ENCODE measurements at places on chromosomes 5 and 9.

DNA sequence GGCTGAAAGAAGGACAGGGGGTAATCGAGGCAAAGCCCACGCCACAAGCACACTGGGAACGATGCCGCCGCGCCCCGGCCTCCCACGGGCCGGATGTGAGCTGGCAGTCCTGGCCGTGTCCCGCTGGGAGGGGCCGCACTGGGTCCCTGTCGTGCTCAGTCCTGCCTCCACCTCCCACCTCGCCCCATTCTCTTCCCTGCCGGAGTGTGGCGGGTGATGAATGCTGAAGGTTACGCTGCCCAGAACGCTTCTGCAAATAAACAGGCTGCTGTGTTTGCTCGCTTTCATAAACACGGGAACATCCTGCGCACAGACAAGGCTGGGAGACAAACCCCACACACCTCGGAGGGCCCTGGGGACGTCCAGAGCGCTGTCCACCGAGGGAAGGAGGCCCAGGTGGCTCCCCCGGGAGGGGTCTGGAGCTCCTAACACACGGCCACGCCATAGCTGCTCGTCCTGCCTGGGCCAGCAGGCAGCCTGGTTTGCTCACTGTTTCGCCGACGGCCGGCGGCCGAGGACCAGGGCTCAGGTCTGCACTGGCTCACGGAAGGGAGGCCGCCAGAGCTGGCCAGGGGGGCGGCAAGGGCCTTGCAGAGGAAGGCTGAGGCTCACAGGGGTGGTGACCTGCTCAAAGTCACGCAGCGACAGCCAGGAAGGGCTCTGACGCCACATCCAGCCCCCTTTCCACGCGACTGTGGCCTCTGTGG, 2.3 kb downstream of the DNLZ start:
- DNase-seq: no peak

GRCh38 chr5:132767150-132767549, 9.9 kb downstream of the SEPTIN8 start:
- no peak for DNase-seq

DNA sequence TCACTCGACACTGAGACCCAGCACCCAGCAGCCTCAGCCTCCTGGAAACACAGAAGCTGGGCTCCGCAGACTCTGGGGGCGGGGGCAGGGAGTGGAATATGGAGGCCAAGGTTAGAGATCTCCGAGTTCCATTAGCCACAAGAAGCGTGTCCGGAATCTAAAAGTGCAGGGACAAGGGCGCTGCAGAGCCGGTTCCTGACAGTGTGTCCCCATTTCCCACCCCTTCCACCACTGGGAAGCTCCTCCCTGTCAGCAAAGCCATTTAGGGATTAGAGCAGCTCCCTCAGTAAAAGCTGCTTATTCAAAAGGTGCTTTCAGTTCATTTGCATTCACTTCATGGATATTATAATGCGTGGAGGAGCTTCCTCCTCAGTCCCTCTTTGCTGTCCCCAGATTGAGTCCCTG, 74.1 kb upstream of the HSPA9 start:
- DNase-seq: no peak

GRCh38 chr5:98031926-98032325, 741.5 kb upstream of the RGMB start:
- no peak for DNase-seq

DNA sequence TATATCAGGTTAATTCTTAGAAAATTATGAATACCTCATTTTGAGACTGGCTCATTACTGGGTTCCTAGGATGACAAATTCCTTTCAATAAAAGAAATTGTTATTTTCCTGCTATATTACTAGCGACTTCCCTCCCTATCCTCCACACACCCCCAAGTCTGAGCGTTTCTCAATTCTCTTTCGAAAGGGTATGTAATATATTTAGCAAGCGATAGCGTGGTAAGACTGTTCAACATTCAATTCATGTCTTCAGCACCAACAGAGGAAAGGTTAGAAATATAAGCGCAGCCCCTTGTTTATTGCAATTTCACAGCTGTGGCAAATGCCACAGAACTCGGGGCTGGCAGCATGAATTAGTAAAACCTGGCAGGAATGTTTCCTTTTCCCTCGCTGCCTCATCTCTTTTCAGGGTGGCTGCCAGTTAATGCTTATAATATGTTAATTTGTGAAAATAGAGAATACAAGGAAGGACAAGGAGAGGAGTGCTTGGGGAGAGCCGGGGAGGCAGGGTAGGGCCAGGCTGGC, 152.7 kb upstream of the TBCA start:
- DNase-seq: no peak

DNA sequence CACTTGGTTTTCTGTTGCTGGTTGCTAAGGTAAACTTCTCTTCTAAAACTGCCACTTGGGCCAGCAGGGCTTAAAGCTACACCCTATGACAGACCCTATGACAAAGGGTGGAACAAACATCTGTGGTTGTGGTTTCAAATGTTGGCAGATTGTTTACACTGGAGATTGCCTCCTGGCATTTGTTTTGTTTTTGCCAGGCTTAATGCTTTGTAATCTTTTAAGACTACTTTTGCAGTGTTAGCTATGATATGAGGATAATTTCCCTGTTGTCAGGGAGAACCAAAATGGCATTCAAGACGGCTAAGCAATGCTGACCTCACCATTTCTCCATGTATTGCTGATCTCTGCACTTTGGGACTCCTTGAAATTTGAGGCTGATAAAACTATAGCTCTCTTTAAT, 50.3 kb downstream of the MAMDC2 start:
- no peak for DNase-seq

GRCh38 chr9:1871626-1872419, 143.3 kb upstream of the SMARCA2 start:
- no peak for DNase-seq

DNA sequence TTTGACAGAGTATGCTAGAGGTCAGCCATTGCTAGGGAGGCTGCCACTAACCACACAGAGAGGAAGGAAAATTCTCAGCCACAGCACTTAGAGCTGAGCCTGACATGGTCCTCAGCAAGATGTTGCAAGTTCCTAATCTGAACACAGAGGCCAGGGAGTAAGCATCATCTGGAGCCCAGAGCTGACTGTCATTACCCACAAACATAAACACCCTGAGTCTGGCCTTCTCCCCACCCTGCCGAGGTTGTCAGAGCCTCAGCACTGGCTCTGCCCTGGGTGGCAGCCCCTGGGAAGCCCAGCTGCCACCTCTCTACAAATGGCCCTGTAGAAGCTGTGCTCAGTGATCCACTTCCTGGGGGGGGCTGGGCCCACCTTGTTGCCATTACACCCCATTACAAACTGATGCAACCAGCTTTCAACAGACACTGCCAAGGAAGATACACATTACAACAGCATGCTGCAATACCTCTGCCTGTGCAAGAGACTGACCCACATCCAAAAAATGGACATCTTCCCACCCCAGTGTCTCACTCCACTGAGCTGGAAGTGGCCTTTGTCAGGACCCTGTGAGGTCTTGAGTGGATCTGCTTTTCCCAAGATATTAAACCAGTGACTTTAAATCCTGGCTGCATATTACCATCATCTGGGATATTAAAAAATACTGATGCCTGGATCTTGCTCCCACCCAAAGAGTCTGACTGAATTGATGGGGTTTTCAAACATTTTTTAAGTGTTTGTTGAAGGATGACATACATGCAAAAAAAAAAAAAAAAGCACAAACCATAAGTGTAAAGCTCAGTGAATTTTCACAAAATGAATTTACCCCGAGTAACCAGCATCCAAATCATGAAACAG, 33.0 kb downstream of the IRF1 start:
- DNase-seq: no peak

- DNase-seq: no peak
Measured at GRCh38 chr5:139689631-139690063, 41.5 kb downstream of the CXXC5 start.

GRCh38 chr5:40879163-40879942, 29.9 kb upstream of the C7 start:
- DNase-seq: no peak

- no peak for DNase-seq
Measured at GRCh38 chr9:37984672-37985611, 81.0 kb upstream of the SLC25A51 start.

GRCh38 chr9:129031514-129031913, 3.4 kb upstream of the SH3GLB2 start:
- no peak for DNase-seq

DNA sequence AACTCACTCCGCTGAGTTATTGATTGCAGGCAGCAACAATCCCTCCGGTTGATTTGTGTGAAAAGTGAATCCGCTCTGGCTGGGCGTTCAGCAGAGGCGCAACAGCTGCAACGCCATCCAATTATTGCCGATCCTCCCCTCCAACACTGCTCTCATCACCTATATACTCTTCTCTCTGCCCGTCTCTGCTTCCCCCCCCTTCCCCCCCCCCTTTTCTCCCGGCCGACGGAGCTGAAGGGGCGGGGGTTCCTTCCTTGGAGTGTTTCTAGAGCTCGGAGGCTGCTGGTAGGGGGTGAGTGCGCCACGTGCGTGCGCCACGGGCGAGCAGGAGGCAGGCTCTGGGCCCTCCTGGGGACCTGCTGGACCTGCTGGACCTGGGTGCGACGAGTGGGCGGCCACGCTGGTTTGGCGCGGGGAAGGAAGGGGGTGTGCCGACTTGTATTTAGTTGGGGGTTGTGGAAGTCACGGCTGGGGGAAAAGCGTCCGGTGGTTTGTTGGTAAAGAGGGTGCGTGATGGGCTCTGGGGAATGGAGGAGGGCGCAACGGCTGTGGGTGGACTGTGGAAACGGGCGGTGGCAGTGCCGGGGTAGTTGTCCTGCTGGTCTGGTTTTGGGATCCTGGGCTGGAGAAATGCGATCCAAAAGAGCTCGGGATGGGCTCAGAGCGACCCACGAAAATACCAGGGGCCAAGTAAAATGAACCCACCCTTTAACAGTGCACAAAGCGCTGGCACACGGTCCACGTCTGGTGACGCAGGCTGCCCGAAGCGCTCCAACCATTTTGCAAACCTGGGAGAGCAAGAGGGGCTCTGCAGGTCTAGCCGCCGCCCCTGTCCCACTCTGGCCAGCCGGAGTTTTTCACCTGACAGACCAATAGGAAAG, 6.4 kb upstream of the MEF2C start:
- DNase-seq: no peak

- DNase-seq: no peak
Measured at GRCh38 chr9:70557661-70558369, 143.4 kb upstream of the KLF9 start.

DNA sequence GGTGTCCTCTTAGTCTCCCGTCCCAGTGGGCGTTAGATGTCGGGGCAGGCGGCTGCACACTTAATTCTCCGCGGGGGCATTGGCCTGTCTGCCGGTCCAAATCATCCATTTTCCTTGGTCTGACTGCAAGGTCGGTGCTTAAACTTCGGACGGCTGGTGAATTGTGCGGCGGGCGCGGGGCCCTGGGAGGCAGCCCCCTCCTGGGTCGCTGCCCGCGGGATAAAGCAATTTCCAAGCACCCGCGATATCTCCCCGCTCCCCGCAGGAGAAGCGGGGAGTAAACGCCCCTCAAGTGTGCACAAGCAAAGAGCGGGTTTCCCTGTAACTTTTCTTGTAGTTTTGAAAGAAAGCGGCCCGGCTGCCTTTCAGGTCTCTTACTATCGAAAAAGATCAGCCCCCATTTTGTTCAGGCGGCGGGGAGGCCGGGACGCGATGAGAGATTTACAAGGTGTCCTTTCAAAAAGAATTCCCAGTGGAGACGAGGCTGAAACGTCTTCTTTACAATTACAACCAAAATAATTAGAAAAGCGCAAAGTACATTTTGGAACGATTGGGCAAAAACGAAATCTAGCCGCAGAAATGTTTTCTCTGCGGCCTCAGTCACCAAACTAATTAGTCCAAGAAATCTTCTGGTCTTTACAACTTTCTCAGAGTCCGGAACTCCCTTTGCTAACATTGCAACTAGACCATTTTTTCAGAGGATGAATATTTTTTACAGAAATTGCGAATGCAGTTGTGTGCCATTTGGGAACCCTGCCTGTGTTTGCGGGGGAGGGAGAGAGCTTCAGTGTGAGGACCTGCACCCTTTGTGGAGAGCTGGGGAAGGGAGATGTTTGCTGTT, 1.8 kb downstream of the IRX1 start:
- no peak for DNase-seq

- DNase-seq: no peak
Measured at GRCh38 chr9:130858739-130859705, 24.0 kb downstream of the ABL1 start.

DNA sequence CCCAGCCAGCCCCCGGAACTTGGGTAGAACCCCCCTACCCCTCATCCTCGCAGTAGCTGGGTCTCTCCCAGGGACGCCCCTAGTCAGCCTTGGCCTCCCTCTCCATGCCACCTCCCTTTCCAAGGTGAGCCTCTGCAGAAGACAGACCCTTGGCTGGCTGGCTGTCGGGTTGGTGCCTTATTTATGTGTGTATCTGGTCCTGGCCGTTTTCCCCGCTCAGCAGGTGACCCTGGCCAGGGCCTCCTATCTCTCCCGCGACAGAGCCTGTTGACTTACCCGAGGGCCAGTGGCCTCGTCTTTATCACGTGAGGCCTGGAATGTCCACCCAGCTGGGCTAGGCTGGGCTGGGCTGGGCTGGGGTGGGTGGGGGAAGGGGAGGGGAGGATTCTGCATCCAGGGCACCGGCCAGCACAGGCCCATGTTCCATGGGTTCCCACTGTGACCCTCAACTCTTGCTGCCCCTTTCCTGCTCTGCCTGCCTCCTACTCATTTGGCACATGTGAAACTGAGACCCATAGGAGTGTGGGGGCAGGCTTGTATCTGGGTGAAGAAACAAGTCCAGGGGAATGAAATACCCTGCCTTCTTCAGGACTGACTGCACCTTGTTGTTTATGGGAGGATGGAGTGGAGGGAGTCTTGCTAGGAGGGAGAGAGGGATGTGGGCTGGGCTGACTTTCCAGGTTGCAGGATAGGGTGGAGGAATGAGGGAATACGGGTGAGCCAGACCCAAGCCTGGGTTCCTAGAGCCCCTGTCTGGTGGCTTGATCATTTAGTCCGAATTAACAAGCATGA, 3.1 kb downstream of the CXXC5 start:
- no peak for DNase-seq

DNA sequence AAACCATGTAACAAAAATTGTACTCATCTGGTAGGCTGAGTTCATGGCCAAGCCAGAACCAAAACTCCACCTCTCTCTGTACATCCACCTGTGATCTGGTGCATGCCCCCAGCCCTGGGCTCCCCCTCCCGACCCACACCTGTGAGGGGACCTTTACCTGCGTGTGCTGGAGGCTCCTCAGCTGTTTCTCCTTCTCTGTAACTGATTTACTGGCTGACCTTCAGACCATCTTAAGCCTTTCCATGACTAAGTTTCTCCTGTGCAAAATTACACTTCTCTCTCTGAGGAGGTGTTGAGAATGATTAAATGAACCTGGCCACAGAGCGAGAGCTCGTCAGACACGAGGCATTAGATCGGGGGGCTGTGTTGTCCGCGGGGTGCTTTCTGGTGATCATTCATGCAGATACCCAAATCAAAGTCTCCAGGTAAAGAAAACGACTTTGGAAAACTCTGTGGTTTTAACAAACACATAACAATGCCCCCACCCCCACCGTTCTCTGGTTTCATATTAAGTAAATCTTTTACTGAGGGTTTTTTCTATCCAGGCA, 136.4 kb downstream of the SEMA5A start:
- DNase-seq: no peak

- DNase-seq: no peak
Measured at GRCh38 chr9:1837453-1838084, 177.6 kb upstream of the SMARCA2 start.

- DNase-seq: no peak
Measured at GRCh38 chr9:14769230-14769571, 46.7 kb upstream of the CER1 start.

- DNase-seq: no peak
Measured at GRCh38 chr5:175501759-175502158, 23.4 kb downstream of the SFXN1 start.

Data from stimulated activated CD8-positive, alpha-beta memory T cell treated with anti-CD3 and anti-CD28 coated beads, Interleukin-7, amount 100 ng/mL, for 1 hour (primary cell).